Motor neuron (in vitro differentiated cells): ENCODE measurements at places on chromosomes 5 and 9. TPM values are rescaled to one million over a fixed set of nuclear protein-coding genes. Genes with fewer than 3 reads are reported as not detected.

Gene GZMA
- total RNA-seq, result not detected in 2 replicates

Gene CDH18
- total RNA-seq, result 7.3 and 8.0 TPM in 2 replicates

Gene ZNF608
- total RNA-seq, result 116 TPM in 2 replicates

Gene IFNA13
- total RNA-seq, result not detected in 2 replicates

Gene NAIP
- total RNA-seq, result 76.6 and 80.1 TPM in 2 replicates

Gene LOX
- total RNA-seq, result 147 and 165 TPM in 2 replicates

Gene SPINK6
- 1.1 TPM in 1 of 2 replicates, not detected in the other for total RNA-seq

Gene EFNA5
- total RNA-seq, result 83.9 and 88.6 TPM in 2 replicates
